ENCODE measurements at places on chromosomes 13 and 19.

- no peak for DNase-seq
Measured at GRCh38 chr13:30276178-30276577, 31.2 kb downstream of the KATNAL1 start.

GRCh38 chr19:2582984-2583956, 107.3 kb downstream of the GADD45B start:
- DNase-seq = no peak

DNA sequence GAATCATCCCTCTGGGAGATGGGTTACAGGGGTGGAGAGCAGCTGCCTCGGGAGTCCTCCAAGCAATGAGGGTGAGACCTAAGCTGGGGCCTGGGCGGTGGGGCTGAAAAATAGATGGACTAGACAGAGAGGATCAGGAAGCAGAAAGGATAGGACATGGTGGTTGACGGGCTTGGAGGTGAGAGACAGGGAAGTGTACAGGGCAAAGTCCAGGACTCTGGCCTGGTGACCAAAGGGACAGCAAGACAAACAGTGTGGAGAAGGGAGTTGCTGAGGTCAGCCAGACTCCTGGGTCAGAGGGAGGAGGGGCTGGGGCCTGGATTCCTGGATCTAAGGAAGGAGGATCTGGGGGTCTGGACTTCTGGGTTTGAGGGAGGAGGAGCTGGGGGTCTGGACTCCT, 5.5 kb downstream of the PHLDB3 start:
- DNase-seq = no peak

GRCh38 chr13:99932912-99933311, 38.7 kb downstream of the ZIC5 start:
- no peak for DNase-seq

DNA sequence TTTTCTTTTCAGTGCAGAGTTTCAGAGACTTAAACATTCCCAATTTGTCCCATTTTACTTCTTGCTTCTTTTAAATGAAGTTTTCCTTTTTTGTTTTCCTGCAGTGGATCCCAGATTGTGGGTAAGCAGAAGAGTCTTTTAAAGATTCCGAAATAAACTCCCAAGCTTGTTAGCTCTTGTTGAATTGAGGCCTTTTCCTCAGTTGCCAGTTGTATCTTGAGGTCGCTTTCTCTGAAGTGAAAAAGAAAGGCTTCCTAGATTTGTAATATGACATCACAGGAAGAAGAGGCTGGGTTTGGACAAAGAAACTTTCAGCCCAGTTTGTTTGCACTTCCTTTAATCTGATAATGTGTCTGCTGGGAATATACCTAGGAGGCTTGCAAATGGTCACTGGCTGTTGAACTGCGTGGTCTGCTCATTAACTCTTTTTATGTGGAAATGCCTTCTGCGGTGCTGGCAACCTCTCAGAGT, at the start of gene LPAR6:
Gene LPAR6, minus strand, starts transcription at position 233 of the 471 bp plus-strand sequence. CDS start 690 bp downstream, outside the sequence.
- no peak for DNase-seq

DNA sequence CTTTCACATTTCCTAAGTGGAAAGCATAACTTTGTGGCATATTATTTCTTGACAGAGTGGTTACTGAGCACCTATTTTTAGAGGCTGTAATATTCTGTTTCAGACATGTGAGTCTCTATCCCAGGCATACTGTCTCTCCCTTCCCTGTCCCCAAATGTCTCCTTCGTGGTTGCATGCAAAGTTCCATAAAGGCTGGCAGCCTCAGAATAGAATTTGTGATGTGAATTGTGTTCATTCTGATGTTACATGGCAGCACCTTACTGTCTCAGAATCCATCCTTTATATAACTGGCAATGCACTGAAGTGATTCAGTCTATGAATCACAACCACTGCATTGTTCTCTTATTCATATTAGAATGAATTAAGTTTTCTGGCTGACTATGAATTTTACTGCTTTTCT, 89.0 kb upstream of the SLC7A1 start:
- DNase-seq = no peak

DNA sequence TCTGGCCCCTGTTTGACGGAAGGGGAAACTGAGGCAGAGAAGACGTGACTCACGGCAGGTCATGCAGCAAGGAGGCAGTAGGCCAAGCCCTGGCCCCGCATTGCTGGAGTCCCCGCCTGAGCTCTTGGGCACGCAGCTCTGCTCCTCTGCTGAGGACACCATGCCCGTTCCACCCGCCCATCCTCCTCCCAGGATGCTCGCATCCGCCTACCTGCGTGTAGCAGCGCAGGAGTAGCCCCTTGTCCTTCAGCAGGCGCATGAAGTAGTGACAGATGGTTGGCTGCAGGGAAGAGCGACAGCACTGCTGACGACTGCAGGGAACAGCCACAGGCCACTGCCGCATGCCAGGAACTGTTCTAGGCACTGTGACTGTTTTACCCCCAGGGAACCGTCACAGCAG, 10.5 kb downstream of the SIRT2 start:
- DNase-seq = no peak

DNA sequence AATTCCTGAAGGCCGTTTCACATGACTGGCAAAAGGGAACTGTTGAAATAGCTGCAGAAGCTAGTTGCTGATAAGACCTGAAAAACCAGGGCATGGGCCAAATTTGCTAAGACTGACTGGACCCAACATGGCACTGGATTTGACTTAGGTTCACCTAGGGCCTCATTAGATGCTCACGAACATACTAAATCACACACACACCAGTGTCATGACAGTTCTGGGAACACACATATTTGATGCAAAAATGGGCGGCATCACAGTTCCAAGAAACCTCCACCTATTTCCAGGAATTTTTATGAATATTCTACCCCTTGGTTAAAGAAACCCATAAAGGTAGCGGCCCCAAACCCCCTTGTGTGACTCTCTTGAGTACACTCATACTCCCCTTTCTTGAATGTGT, 99.6 kb upstream of the OBI1 start:
- no peak for DNase-seq

- DNase-seq = no peak
Measured at GRCh38 chr19:47379381-47379938, 30.3 kb downstream of the DHX34 start.

- no peak for DNase-seq
Measured at GRCh38 chr13:30178976-30179375, 128.4 kb downstream of the KATNAL1 start.

GRCh38 chr19:17829855-17830566, 8.7 kb upstream of the INSL3 start:
- no peak for DNase-seq

DNA sequence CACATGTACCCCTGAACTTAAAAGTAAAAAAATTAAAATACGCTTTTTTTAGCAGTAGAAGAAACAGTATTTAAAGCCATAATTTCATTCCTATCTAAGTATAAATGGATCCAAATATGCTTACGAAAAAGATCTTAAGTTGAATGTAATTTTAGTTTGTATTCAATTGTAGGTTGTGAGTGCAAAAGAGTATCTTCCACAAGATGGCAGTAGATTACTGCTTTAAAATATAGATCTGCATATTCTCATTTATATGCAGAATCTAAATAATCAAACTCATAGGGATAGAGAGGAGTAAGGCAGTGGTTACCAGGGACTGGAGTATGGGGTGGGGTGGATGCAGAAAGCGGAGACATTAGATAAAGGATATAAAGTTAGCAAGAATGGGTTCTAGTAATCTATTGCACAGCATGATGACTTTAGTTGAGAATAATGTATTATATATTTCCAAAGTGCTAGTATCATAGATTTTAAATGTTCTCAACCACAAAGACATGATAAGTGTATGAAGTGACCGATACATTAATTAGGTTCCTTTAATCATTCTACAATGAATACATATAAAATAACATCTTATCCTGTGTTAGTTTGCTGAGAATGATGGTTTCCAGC, 14.2 kb downstream of the OR7A17 start:
- DNase-seq = no peak

DNA sequence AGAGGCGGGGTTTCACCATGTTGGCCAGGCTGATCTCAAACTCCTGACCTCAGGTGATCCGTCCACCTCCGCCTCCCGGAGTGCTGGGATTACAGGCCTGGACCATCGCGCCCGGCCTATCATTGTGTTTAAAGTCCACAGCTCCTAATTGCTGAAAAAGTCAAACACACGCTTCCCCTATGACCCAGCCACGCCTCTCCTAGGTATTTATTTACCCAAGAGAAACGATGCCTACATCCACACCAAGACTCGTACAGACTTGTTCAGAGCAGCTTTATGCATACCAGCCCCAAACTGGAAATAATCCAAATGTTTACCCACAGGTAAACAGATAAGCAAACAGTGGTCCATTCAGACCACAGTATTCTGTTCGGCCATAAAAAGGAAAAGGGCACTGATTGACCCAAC, 15.1 kb downstream of the ZNRF4 start:
- DNase-seq = no peak

- peak; percentile 28 for DNase-seq
Measured at GRCh38 chr13:38415233-38415632, 65.6 kb downstream of the UFM1 start.

GRCh38 chr13:40553356-40553755, 113.1 kb downstream of the FOXO1 start:
- DNase-seq = no peak

DNA sequence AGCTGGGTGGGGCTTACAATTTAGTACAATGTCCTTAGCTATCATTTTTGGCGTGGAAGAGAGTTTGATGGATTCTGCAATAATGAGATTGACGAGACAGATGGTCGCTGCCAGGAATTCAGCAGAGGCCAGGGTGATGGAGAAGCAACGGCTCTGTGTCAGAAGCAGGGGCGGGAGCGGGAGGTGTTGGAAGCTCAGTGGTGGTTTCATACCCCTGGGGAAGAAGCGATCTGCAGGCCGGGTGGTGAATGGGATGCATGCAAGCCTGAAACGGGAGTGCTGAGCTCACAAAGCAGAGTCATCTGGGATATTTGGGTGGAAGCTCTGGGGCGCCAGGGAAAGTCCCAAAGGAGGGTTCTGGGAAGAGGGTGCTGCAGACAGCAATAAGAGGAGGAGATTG, 370.8 kb downstream of the ZNF536 start:
- DNase-seq = no peak

- peak; percentile 40 for DNase-seq
Measured at GRCh38 chr19:12331211-12331941, 2.1 kb downstream of the ZNF563 start.

GRCh38 chr13:38398711-38399493, 49.3 kb downstream of the UFM1 start:
- DNase-seq = no peak

DNA sequence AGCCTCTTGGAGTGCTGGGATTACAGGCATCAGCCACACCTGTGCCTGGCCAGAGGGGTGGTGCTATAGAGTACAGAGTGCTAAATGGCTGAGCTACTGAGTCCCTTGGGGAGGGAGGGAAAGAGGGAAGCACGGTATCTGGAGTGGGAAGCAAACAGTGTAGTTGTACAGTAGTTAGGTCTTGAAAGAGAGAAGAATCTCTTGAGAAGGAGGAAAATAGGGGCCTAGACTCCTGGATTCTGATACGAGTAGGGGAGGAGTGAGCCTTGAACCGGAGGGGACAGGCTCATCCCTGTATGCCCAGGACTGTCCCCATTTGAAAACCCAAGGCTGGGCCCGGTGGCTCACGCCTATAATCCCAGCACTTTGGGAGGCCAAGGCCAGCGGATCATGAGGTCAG, 5.1 kb downstream of the MYADM start:
- DNase-seq = no peak

DNA sequence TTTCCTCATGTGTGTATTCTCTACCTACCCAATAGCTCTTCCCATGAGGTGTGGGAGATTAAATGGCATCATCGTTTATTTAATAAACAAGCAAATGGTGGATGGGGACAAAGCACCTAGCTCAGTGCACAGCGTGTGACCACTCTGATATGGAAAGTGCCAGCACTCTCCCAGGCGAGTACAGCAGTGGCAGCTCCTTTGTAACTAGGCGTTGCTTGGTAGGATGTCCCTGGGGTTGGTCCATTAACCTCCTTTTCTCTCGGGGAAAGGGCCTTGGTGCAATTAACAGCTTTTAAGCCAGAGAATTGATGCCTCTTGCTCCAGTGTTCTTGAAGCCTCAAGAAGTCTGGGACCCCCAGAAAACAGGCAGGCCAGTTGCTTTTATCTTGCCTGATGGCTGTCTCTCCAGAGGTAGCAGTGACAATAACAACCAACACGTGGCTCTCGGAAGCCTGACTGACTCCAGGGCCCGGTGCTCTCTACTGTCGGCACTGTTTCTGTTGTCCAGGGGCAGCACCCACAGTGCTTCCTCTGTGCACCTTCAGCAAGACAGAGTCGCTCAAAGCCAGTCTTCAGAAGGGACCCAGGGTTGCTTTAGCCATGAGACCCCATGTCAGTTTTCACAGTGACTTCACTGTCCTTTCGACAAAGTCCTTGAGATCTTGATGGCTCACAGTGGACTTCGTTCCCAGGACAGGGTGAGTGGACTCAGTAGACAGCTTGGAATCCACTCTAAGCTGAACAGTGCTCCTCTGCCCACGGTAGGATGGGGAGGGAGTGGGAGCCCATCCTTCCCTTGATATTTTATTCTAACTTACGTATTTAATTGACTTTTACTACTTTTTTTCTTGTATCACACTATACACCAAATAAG, 33.9 kb upstream of the NPAS1 start:
- no peak for DNase-seq

DNA sequence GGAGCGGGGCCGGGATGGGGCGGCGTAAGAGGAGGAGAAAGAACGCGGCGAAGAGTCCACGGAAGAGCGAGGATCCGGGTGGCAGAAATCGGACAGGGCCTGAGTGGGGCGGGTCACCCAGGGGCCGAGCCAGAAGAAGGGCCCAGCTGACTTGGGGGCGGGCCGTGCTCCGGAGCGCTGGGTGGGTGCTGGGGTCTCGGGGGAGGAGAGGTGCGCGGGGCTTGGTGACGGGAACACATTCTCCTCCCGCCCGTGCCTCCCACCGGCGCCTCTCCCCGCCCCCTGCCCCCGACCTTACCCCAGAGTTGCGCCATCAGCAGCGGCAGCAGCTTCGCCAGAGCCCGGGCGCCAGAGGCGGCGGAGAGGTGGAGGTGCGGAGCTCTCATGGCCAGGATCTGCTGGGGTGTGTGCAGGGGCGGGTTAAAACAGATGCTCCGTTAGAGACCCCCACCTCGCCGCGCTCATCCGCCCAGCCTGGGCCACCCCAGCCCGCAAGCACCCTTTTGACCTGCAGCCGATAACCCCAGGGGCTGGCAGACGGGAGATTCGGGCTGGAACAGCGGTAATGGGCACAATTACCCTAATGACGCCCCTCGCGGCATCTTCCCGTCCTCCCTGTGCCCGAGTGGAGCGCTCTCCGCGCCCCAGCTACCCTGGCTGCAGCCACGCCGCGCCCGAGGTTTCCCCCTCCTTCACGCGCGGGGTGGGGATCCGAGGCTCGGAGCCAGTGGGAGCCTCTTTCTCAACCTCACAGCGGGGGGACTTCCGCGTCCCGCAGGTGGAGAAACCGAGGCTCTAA, 565 bp downstream of the KLK10 start:
- DNase-seq = no peak

GRCh38 chr19:17337675-17338432, 501 bp downstream of the GTPBP3 start:
- DNase-seq = no peak

- DNase-seq = no peak
Measured at GRCh38 chr13:52827839-52828238, 20.6 kb downstream of the PCDH8 start.

- no peak for DNase-seq
Measured at GRCh38 chr13:51781246-51782022, 22.5 kb downstream of the DHRS12 start.

- DNase-seq = no peak
Measured at GRCh38 chr19:12752056-12752781, 628 bp downstream of the BEST2 start.

GRCh38 chr13:46504036-46504435, 48.9 kb upstream of the LRCH1 start:
- DNase-seq = no peak

- no peak for DNase-seq
Measured at GRCh38 chr19:43641333-43641732, 1.7 kb upstream of the CADM4 start.
